ENCODE measurements at places on chromosomes 6 and 20. TPM values are rescaled to one million over a fixed set of nuclear protein-coding genes. Genes with fewer than 3 reads are reported as not detected.

DNA sequence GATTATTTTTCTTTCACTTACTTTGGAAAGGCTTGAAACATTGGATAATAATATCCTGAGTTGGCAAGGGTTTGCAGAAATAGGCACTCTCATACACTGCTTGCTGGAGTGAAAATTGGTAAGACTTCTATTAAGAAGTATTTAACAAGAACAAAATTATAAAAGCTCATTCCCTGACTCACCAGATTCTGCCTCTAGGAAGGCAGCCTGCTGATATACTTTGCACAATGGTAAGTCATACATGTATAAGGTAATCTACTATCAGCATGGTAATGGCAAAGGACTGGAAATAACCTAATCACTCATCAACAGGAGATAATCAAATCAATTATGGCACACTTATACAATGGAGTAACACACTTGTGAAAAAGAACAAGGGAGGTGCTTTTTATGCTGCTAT is 85.8 kb downstream of the PLCG1 start:
- DNase-seq, result no peak

DNA sequence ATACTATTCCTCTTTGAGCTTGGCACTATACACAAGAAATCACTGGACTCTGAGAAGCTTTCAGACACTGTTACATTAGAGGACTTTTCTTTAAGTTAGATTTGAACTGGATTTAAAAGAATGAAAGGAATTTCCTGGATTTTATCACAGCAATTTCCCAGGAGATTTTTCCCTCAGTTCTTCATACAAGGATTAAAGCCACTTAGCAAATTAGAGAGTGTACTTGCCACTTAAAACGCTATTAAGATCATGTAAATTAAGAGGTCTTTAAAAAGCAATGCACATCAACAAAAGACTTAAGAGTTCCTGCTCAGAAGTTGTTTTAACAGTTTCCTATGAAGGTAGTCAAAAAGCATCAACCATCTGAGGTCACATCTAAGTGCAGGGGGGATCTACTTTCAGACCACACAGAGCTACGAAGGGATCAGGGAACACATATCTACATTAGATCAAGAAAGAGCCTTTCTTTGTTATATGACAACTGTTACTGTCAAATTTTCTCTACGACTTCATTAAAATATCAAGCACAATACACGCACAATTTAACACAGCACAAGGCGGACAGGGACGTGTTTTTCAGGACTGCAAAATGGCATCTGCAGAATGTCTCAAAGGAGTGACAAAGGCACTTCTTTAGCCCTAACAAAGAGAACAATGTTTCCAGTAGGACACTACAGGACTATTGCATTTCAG is 65.8 kb downstream of the EPB41L2 start:
- DNase-seq, result no peak

DNA sequence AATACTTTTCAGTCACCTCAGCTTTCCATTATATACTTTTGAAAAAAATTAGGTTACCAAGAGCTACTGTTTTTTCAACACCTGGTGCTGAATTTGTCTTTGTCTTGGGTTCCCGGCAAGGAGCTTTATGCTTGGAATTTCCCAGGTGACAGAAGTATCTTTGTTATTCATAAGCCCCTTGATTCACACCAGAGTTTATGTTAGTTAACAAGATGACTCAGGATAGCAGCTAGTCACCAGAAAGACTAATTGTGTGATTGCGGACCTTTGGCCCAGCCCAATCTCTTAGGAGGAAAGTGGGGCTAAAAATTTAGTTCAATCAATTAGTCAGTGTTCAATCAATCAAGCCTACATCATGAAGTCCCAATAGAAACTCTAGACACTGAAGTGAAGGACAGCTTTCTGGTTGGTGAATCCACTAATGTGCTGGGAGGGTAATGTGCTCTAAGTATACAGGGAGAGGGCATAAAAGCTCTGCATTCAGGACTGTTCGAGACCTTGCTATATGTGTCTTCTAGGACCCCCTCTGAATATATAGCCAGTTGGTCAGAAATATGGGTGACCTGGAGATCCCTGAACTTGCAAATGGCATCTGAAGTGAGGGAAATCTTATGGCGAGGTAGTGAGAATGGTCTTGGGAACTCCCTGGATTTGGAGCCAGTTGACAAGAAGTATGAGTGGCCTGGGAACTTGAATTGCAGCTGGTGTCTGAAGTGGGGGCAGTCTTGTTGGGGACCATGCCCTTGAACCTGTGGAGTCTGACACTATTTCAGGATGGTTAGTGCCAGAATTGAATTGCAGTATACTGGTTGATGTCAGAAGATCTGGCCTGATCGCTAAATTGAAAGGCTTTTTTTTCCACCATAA is 16.2 kb downstream of the TMEM30A start:
- DNase-seq, result no peak

DNA sequence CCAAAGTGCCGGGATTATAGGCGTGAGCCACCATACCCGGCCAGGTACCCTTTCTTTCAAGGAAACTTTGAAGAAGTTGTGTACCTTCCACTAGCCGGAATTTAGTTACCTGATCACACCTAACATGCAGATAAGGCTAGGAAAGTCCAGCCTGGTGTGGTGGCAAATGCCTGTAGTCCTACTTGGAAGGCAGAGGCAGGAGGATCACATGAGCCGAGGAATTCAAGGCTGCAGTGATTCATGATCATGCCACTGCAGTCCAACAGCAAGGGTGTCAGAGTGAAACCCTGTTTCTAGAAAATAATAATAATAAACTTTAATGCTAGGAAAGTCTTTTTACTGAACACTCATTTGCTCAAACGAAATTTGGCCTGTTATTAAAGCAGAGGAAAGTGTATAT is 21.0 kb downstream of the NFYA start:
- DNase-seq, result no peak

RIMS4 gene
- total RNA-seq, result not detected

All from CD4-positive, CD25-positive, alpha-beta regulatory T cell (primary cell).